ENCODE measurements at places on chromosomes 3 and 15.

DNA sequence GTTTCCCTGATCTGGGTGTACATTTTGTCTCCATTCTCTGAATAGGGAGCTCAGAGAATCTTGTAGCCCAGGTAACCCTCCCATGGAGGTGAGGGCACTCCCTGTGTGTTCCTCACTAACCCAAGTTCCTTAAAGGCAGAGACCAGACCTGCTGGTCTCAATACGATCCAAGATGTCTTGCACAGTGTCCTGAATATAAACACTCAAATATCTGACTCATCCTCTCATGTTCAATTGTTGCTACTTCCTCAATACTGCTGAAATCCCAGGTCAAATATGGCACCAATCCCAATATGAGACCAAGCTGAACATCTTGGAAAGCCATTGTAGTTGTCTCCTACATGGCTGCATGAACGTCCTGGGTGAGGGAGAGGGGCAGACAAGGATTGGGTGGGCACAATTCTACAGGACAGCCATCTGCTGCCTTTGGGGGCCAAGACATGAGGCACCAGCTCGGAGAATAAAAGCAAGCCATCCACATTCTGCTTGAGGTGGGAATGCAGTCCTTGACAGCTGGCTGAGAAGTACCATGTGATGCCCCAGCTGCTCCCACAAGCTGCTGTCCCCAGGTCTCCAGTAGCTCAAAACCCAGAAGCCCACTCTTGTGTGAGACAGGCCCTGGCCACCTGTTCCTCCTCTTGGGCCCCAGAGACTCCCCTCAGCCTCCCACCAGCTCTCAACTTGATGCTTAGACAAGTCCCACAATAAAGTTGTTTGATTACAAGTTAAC lies 18.2 kb downstream of the TBC1D2B start:
- DNase-seq = no peak

DNA sequence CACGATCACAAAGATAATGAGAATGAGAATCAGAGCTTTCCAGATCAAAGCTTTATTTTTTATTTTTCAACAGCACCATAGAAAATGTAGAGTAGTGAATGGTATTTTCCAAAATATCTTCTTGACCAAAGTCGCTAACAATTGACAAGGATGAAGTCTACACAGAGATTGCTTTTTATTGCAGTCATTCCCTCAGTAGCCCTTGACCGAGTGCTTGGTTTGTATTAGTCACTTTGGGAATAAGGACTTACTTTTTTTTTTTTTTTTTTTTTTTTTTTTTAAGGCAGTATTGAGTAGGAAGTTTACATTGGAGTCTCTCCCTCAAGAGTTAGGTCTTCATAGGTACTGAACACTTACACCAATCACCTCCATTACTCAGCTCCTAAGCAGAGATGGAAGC lies 39.8 kb downstream of the THRB start:
- no peak for DNase-seq

- DNase-seq = no peak
Measured at GRCh38 chr15:48880070-48880634, 2.2 kb downstream of the EID1 start.

- no peak for DNase-seq
Measured at GRCh38 chr3:113193719-113194118, 17.6 kb upstream of the BOC start.

GRCh38 chr3:21752749-21753347 lies 1.8 kb upstream of the ZNF385D start:
- no peak for DNase-seq

- no peak for DNase-seq
Measured at GRCh38 chr15:90647326-90647725, 69.8 kb upstream of the BLM start.

- DNase-seq = no peak
Measured at GRCh38 chr15:59332009-59332408, 40.7 kb downstream of the MYO1E start.

GRCh38 chr3:53614307-53614706 lies 119.9 kb downstream of the CACNA1D start:
- no peak for DNase-seq

DNA sequence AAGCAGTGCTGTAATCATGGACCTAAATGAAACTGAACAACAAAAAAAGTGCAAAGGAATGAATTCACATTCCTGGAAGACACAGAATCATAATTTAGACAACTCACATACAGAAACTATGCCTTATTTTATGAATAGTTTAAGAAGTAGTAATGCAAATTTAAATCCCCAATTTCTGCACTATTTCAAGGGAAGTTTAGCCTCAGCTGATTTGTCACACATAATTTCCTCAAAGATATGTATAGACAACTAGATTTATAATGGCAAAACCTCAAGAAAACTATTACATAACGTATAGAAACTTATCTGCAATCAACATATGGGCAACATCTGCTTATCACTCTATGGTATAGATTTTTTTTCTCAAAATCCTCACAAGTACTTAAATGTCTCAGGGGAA lies 7.8 kb upstream of the PTX3 start:
- DNase-seq = no peak

DNA sequence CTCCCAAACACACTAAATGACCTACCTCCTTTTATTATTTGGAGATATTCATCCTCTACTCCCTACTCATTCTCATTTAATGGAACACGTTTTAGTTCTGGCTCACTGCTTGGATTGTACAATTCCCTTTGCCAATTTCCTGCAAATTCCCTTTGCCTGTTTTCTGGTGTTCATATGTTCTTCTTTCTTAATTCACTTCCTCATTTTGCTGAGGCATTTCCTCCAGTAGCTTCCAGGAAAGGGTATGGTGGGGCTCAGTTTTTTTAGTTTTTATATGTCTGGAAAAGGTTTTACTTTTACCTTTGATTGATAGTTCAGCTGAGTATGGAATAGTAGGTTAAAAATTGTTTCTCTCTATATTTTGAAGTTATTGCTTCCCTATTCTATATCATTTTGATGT lies 143.6 kb upstream of the GOLIM4 start:
- DNase-seq = no peak

DNA sequence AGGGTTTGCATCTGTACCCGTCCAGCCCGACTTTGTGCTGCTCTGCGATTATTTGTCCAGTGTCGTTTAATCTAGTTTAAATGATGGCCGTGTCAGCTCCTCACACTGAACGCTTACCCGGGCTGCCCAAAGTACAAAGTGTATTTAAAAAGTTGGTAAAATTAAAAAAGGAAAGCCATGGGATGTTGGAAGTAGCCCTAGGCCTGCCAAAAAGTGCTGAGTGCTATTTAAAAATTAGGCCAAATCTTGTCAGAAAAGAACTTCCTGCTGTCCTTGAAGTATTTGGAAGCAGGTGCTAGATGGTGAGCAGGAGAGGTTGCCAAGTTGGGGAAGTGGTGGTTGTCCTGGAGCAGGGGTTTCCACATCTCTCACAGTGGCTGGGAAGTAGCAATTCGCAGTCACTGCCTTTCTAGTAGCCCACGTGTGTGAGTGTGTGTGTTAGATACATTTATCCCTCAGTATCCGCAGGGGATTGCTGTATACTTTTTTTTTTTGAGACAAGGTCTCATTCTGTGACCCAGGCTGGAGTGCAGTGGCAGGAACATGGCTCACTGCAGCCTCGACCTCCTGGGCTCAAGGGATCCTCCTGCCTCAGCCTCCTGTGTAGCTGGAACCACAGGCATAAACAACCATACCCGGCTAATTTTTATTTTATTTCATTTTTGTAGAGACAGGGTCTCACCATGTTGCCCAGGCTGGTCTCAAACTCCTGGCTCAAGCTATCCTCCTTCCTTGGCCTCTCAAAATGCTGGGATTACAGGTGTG lies 664 bp downstream of the PPCDC start:
- DNase-seq = no peak

GRCh38 chr15:74511583-74511982 lies 29.4 kb upstream of the ARID3B start:
- no peak for DNase-seq

DNA sequence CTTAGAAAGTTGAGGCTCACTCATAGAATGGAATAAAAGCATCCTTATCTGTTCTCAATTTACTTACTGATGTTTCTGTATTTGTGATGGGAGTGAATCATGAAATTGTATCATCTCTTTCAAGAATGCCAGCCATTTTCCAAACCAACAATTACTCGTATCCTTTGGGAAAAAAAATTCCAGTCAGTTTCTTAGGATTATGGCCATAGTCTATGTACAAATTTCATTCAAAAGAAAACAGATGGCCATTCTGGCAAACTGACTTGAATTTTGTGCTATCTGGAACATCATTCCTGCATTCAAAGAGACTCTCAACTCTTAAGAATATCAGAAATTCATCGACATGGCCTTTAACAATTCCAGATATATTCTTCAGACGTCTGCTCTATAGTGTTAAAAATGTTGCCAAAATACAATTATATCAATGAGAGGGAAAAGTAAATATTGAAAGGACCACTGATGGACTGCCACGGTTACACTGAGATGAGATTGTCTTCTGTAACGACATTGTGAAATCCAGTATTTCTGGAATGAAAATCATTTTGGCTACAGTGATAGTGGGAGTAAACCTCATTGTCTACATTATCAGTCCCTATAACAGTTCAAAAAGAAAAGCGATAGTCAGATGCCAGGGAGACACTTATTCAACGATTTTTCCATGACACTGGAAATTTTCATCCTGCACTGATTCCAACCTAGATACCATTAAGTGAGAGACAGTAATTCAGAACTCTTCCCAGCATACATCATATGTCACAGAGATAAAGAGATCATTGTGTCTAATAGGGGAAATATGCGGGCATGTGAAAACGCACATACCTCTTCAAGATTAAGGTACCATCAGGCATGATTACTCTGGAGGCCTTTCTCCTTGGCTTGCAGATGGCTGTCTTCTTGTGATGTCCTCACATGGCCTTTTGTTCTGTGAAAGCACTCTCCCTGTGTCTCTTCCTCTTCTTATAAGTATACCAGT lies 953.8 kb upstream of the ALCAM start:
- no peak for DNase-seq
